Muscle of arm (tissue), 14 donors: ENCODE measurements at places on chromosomes 16 and 17.

GRCh38 chr17:17929655-17930380, 42.4 kb downstream of the TOM1L2 start:
- DNase-seq, result no peak

- DNase-seq, result no peak
These were observed 85.1 kb upstream of the BCAR1 start for GRCh38 chr16:75336521-75336920.

DNA sequence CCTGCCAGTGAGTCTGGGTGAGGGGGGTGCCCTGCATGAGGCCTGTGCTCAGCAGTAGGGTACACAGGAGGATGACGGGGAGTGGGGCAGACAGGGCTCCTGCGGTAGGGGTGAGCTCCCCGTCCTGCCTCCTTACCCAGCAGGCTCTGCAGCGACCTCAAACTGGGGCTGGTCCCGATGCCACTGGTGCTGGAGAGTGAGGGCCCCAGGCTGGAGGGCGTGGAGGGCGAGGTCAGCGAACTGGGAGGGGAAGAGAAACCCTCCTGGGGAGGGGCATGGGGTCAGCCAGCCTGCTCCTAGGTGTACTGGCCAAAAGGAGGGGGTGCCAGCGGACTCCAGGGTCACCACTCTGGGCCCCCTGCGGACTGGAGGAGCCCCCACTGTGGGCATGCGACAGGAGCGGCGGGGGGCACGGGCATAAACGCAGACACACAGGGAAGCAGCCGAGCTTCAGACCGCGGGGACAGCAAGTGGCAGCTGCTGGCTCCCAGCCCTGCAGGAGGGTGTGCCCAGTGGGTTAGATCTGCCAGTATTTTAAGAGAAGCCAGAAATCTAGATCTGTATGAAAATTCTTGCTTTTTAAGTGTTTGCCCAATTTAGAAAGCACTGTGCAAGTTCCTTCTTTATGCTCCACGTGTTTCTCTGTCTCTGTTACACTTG, 9.0 kb upstream of the VASN start:
- no peak for DNase-seq

- DNase-seq, result no peak
These were observed 232.7 kb upstream of the TNRC6C start for GRCh38 chr17:77725846-77726245.

- DNase-seq, result no peak
These were observed 14.2 kb upstream of the IL21R start for GRCh38 chr16:27387724-27388123.

DNA sequence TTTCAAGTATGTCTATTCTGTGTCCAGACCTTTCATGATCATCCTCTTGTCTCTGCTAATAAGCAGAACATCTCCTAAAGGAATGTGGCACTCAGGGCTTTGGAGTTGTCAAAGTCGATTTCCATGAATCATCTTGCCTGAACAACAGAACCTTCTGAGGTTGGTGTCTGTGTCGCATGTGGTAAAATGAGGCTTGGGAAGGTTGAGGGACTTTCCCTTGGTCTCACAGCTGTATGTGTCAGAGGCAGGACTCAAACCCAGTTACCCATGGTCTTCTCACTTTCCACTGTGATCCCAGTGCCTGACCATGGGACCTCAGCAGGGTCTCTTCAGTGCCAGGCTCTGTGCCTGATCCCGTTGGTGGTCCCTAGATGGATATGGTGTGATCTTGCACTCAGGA, 4.2 kb upstream of the GPRC5B start:
- no peak for DNase-seq

- no peak for DNase-seq
These were observed 114.0 kb upstream of the ZFHX3 start for GRCh38 chr16:73161977-73162376.

DNA sequence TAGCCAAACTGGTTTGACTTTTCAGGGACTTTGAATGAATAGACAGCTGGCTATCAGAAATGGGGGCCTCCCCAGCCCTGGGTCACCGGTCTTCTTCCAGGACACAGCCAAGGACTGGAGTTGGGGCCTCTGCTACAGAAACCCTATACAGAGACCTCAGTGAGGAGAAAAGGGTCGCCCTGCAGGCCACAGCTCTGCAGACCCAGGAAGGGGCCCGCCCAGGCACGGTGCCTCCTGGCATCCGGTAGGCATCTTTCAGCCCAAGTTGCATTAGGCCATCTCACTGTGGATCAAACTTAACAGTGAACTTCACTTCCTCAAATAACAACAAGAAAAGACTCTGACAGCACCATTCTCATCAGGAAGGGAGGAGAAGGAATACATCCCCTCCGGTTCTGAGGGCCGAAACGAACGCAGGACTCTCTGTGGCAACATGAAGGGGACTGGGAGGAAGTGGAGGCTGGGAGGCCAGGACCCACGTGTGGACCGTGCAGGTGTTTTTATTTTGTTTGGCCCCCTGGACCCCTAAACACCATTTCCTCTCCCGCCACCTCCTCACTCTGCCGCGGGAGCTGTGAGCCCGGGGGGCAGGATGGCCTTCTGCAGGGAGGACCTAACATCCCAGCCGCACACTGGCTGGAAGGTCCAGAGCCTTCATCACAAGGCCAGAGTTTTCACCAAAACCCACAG, 7.2 kb downstream of the SLC38A10 start:
- DNase-seq, result no peak

- peak; percentile 74 for DNase-seq
These were observed 26.4 kb upstream of the CLEC18A start for GRCh38 chr16:69924777-69925191.
